ENCODE measurements at places on chromosomes 7 and 10.

DNA sequence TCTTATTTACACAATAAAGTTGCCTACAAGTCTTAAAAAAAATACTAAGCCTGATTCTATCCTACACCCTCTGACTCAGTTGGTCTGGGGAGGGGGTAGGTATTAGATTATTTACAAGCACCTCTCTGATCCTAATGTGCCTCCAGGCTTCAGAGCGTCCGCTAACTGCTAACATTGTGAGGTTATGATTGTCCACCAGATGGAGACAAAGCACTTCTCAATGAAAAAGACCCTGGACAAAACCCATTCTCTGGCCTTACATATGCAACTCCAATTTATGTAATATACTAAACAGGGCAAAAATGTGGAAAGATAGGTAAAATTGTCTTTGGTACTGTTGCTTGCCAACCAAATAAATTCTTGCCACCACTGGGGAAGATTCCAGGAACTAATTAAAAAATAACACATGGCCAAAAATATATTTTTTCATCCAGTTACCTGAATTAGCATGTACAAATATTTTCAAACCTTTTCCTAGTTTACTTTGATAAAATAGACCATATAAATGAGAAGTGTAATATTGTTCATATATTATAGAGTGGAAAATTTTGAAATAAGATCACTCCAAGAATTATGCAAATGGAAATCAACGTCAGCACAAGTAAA lies 92.4 kb downstream of the KIF20B start:
- DNase-seq = peak; percentile 5

- no peak for DNase-seq
These were observed 8.4 kb upstream of the LYZL1 start for GRCh38 chr10:29280488-29280840.

- no peak for DNase-seq
These were observed 144.9 kb upstream of the AHR start for GRCh38 chr7:17153536-17153935.

- DNase-seq = no peak
These were observed 125.0 kb upstream of the AKR1E2 start for GRCh38 chr10:4701016-4701415.

GRCh38 chr7:6307762-6308161 lies 35.3 kb upstream of the CYTH3 start:
- DNase-seq = no peak

DNA sequence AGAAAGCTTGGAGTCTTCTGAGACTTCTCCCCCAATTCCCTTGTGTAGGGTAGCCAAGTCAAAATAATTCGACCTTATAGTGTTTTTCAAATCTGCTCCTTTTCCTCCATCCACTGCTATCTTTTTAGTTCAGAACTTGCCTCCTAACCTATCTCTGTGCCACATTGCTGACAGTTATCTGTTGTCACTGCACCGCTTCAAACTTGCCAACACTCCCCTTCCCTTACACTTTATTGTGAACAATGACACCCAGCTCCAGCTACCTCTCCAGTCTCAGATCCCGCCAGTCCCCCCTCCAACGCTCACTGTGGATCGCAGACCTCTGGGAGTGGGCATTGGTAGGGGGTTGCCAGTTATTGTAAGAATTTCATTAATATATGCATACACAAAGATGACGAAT lies 16.3 kb upstream of the HPS1 start:
- DNase-seq = no peak

- no peak for DNase-seq
These were observed 28.0 kb downstream of the ITPRIP start for GRCh38 chr10:104309980-104310978.

GRCh38 chr10:101939008-101939648 lies 95.5 kb upstream of the KCNIP2 start:
- no peak for DNase-seq

DNA sequence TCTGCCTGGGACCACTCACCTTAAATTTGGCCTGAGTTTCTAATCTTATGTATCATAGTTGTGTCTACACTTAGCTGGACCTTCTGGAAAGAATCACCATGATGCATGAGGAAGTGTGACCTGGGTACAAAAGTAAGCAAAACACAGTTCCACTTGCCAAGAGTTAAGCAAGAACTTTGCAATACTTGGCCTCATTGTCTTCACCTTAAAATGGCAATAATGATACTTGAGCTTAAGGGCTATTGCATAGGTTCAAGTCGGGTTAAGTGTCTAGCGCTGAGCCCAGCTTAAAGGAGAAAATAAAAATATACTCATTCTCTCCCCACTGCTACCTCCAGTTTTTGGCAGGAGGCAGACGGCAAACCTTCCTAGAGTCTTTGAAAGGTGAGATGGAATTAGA lies 133.9 kb upstream of the BMPER start:
- DNase-seq = no peak

- no peak for DNase-seq
These were observed 456 bp upstream of the DLD start for GRCh38 chr7:107890493-107890961.

DNA sequence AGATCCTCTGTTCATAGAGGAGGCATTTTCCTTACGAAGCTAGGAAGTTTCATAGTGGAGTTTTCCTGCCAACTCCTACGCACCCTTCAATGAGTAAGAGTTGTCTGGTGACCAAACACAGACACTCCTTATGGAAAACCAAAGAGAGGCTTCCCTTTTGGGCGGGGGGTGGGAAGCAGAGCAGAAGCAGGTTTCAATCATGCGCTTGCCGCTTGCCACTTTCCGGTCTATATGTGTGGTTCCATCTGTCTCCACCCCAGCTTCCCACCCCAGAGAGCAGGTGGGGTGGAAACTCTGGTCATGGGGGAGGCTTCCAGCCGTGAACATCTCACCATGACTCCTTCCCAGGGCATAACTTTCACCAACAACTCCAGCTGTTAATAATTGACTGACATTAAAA lies 68.8 kb upstream of the GRB10 start:
- no peak for DNase-seq

DNA sequence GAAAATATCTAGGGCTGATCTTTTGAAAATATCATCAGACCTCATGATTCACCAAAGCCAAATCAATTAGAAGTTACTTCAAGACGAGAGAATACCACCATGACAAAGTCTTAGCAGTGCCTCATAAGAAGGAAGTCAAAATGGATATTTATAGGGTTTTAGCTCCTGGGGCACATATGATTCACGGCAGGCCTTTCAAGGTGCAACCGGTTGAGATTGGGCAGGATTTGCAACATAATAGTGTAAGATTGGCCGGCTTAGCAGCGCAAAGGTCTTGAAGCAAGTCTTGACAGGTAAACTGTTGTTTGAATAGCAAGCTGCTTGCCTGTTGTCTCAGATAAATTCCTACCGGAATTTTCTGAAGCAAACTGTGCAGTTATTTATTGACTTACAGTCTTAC lies 17.5 kb downstream of the ADRB1 start:
- no peak for DNase-seq

DNA sequence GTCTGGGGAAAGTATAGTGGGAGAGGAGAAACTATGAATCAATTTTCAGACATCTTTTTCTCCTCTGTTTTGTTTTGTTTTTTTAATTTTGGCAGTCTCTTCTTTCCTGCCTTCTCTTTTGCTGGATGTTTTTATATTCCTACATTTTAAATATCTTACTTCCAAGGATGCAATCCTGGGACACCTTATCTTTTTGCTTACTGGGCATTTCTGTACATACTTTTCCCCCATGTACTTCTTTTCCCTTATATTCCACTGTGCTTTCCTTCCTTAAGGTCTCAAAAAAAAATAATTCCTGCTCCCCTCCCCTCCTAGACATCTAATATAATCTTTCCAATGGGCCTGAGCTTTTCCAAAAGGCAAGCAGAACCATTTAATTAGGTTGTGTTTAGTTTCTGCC lies 701.1 kb downstream of the NRG3 start:
- DNase-seq = no peak

- no peak for DNase-seq
These were observed 38.4 kb upstream of the AQP1 start for GRCh38 chr7:30873207-30873606.

- DNase-seq = no peak
These were observed 265.9 kb upstream of the NRP1 start for GRCh38 chr10:33600381-33600780.

GRCh38 chr10:86315549-86315942 lies 51.0 kb downstream of the GRID1 start:
- DNase-seq = no peak

- DNase-seq = no peak
These were observed 48.3 kb upstream of the ZNF32 start for GRCh38 chr10:43696909-43697483.

DNA sequence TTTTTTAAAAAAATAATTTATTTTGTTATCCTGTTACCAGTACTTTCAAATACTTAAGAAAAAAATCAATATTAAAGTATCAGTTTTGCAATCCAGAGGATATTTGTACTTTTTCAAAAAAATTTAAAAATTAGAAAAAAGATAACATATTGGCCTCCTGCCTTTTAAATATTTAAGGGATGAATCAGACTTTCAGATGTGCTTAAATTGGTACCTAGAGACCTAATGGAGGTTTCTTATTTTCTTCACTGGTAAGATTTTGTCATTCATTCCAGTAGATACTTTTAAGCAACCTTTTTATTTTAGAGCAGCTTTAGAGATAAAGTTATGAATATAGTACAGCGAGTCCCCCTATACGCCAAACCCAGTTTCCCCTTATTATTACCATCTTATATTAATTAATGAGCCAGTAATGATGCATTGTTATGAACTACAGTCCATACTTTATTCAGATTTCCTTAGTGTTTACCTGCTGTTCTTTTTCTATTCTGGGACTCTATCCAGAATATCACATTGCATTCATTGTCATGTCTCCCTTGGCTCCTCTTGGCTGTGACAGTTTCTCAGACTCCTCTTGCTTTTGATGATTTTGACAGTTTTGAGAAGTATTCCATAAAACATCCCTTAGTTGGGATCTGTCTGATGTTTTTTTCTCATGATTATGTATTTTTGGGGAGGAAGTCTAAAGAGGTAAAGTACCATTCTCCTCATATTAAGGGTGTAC lies 34.2 kb downstream of the BICC1 start:
- DNase-seq = no peak

DNA sequence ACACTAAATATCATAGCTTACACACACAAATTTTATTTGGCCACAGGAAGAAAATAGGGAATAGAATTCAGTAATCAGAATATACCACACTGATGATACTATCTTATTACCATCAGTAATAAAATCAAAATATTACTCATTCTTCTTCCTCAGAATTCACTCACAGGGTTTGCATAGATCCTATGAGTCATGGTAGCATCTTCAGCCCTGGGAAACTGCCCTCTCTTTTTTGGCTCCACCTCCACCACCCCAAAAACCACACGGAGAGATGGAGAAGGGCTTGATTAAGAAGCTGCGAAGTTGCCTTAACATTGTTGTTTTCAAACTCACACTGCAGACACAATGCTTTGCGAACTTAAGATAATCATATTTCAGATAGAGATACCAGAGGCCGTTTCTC lies 154.1 kb upstream of the AHR start:
- no peak for DNase-seq

DNA sequence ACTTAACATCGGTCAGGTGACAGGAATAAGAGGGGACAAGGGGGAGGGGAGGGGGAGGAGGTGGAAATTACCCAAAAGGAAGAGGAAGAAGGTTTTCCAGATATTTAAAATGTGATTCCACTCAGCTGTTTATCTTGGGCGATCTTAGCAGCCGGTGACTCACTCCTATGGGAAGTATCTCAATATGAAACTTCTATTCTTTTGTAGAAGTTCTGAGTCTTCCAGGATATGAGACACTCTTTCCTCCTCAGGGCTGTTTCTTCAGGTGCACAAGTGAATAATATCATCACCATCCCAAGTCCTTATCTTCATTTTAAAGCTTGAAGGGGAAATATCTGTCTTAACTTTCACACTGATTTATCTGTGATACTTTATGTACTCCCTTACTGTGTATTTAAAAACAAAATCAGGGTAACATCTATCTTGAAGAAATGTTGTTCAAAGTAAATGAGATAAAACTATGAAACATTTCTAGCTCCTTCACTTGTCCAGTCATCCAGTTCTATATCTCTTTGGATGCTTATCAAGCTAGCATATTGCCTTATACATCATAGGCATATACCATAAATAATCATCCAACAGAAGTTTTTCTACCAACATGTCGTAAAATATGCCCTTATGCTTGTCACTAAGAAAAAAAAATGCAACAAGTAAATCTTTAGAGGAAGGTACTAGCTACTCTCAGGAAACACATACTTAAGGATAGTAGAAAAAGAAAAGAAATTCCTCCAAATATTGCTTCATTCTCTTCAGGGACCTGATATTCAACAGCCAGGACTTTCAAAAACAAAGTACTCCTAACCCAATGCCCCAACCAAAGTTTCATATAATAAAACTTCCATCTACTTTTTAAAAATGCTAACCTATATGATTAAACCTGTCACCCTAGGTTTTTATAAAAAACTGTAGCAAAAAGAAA lies 13.7 kb downstream of the DOCK4 start:
- DNase-seq = no peak

GRCh38 chr7:151123822-151124464 lies 37.7 kb downstream of the AGAP3 start:
- DNase-seq = peak; percentile 64

- no peak for DNase-seq
These were observed 136.1 kb downstream of the ICA1 start for GRCh38 chr7:8125680-8126444.

DNA sequence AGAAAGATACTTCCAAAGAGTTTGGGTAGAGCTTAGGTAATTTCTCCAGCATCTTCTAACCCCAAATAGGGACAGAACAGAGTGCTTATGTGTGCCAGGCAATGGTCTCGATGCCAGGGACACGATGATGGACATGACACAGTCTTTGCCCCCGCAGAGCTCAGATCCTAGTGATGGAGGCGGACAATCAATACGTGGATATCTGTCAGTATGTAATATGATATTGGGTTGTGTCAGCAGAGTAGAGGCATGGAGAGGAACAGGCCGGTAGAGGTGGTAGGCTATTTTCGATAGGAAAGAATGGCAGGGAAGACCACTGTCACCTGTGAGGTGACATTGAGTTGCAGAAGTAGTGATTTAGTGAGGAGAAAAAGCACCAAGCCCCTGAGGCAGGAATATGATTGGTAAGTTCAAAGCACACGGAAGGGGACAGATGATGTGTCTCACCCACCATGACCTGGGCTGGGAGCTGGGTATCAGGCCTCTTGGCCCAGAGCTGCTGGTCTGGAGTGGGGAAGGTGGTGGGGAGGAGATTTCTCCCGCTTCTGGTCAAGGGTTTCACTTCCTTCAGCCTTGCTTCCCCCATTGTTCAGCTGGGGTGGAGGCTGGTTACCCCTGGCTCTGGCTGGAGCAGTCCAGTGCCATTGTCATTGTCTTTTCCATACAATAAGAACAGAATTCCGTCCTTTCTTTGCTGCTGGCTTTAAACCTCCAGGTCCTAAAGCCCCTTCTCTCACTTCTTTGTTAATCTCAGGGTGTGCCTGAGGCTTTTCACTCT lies 36.0 kb upstream of the SRGN start:
- no peak for DNase-seq

DNA sequence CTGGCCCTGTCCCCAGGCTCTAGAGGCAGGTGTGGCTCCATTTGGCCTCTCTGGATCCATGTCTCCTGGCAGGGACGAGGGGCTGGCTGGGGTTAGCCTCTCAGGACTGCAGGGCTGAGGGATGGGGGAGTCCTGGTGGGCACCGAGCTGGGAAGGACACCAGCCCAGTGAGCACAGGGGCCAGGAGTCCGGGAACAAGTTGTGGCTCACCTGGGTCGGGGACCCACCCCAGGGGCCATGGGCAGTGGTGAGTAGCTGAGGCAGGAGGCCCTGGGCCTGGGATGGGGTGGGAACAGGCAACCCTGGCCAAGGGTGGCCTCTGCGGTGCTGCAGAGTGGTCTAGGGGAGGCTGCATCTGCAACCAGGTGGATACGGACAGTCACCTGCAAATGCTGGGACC lies 24.1 kb downstream of the ANTXRL start:
- no peak for DNase-seq

GRCh38 chr10:36712695-36713094 lies 412.7 kb upstream of the ANKRD30A start:
- no peak for DNase-seq

GRCh38 chr10:119859420-119860258 lies 13.0 kb downstream of the MCMBP start:
- no peak for DNase-seq

Measured in DMS 273 treated with DMSO at 0.1 percent for 48 hours (cell line).